ENCODE measurements at places on chromosomes 7 and 10.

GRCh38 chr7:19988860-19989259 is 215.4 kb upstream of the TMEM196 start:
- no peak for DNase-seq

GRCh38 chr10:52283174-52283573 is 30.9 kb upstream of the DKK1 start:
- DNase-seq, result peak; percentile 32

- peak; percentile 37 for DNase-seq
Measured at GRCh38 chr10:78194539-78195402, 161.1 kb downstream of the RPS24 start.

DNA sequence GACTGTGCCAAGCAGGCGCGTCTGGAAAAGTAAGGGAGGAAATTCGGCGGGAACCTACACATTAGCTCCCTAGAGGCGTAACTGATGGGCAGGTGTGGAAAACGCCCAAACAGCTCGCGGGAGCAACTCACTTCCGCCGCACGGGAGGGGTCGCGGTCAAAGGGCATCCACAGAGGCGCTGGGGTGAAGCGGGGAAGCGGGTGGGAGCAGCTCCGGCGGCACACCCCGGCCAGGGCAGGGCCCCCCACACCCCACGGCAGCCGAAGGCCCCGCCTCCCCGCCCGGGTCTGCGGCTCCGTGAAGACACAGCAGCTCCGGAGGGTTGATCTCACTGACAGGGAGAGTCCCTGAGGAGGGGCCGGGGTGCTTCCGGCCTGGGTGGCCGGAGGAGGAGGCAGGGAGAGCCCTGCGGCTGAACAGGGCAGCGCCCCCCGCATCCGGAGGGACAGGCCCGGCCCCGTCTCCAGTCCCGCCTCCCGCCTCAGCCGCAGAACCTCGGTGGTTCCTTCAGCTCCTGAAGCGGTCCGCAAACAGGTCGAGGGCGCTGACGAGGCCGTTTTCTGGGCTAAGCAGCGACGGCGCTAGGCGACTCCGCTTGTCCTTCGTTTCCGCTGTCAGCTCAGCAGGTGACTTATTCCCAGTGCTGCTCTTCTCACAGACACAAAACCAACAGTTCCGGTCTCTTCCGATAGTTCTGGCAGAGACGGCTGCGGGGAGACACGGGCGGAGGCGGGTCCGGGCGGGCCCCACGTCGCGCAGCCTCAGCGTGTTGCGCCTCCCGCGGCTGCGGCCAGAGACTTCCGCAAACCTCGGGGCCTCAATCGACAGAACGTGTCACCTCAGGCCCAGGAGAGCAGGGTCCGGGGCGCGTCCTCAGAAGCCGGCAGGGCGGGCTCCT is 276.1 kb downstream of the DNAJB6 start:
- peak; percentile 35 for DNase-seq

GRCh38 chr7:77351539-77352004 is 64.6 kb downstream of the GSAP start:
- DNase-seq, result no peak

DNA sequence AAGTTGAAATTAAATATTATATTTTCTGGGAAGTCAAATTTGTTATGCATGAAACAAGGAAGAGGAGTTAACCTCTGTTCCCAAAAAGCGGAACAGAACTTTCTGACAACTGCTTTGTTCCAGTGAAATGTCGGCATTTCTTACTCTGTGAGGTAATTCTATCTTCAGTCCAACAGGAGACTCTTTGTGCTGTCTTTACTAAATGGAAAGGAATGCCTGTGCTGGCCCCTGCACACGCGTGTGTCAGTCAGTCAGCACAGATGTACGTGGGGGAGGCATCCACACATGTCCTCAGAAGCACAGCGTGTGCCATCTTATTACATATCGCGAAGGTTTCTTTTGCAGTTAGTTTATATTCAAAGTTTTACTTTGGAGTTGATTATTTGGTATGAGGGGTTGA is 37.5 kb downstream of the NET1 start:
- peak; percentile 76 for DNase-seq
